NCI-H1436 treated with DMSO at 0.1 percent for 48 hours (cell line): ENCODE measurements at places on chromosomes 2 and 18.

DNA sequence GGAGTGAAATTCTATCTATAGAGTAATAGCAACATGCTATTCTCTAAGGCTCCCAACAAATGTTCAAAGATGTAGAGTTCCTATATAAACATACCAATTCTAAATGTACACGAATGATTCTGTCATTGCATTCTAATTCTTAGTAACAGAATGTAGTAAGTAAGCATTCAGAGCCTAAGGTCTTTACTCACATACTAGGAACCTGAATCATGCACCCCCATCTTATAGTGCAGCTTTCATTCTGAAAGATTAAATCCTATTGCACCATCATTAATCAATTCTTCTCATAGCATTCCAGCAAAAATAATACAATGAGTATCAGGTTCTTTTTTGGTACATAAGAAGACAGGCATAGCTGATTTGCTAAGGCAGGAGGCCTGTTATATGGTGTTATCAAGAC lies 230.0 kb downstream of the NCKAP5 start:
- DNase-seq: no peak

GRCh38 chr2:198517976-198518375 lies 713.6 kb downstream of the PLCL1 start:
- no peak for DNase-seq

DNA sequence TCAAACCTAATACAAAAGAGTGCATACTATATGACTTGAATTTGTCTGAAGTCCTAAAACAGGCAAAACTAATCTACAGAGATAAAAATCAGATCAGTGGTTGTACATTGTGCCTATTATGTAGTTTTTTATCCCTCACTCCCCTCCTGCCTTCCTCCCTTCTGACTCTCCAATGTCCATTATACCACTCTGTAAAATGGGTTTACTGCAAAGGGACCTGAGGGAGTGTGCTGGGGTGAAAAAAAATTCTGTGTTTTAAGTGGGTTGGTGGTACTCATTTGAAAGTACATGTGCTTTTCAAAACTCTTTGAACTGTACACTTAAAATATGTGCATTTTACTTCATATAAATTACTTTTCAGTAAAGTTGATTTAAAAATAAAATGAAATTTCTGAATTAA lies 89.0 kb upstream of the UBE2E3 start:
- no peak for DNase-seq

GRCh38 chr2:68969736-68970490 lies 4.5 kb upstream of the GKN1 start:
- DNase-seq: no peak

DNA sequence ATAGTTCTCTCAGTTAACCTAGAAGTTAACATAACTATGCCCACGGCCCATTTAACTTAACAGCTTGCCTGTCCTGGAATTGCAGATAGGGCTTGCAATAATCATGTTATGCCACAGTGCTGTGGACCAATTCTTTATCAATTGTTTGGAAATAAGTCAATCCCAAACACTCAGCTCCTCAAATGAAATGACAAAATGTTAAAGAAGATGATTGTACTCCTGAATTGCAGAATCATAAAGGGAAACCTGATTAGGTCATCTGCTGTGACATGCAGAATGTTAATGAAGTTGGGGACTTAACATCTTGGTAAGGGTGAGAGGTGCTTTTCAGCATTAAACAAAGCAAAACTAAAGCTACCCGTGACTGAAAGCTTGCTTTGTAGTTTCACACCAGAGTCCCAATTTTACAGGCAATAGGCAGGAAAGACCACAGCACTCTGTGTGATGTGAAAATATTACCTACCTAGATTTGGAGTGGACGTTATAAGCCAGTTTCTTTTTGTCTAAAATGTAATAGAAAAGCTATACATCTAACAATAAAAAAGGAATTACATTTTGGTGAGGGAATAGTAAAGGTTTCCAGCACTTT lies 364.0 kb downstream of the GPD2 start:
- DNase-seq: no peak

GRCh38 chr2:38648107-38648761 lies 17.7 kb upstream of the GALM start:
- no peak for DNase-seq

GRCh38 chr2:226064932-226065570 lies 665.5 kb downstream of the NYAP2 start:
- no peak for DNase-seq

- DNase-seq: no peak
These were observed 4.0 kb downstream of the MOCOS start for GRCh38 chr18:36191286-36191685.

DNA sequence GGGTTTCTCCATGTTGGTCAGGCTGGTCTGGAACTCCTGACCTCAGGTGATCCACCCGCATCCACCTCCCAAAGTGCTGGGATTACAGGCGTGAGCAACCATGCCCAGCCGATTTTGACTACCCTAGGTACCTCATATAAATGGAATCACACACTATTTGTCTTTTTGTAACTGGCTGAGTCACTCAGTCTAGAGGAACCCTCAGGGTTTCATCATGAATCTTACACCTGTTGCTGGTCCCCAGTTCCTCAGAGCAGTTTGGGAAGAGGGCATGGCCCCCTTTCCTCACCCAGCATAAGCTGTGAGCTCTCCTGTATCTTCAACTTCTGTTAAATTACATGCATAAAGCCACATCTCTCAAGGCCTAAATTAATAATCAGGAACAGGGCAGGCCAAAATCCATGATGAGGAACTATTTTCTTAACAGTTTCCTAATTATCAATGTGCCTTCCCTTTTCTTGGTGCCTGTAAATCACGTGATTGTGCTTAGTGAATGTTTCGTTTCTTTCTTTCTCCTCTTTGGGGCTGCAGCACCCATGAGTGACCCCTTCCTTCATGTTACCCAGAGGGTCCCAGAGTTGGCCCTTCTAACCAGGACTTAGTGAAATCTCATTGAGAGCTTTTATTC lies 20.9 kb downstream of the DYSF start:
- DNase-seq: no peak

DNA sequence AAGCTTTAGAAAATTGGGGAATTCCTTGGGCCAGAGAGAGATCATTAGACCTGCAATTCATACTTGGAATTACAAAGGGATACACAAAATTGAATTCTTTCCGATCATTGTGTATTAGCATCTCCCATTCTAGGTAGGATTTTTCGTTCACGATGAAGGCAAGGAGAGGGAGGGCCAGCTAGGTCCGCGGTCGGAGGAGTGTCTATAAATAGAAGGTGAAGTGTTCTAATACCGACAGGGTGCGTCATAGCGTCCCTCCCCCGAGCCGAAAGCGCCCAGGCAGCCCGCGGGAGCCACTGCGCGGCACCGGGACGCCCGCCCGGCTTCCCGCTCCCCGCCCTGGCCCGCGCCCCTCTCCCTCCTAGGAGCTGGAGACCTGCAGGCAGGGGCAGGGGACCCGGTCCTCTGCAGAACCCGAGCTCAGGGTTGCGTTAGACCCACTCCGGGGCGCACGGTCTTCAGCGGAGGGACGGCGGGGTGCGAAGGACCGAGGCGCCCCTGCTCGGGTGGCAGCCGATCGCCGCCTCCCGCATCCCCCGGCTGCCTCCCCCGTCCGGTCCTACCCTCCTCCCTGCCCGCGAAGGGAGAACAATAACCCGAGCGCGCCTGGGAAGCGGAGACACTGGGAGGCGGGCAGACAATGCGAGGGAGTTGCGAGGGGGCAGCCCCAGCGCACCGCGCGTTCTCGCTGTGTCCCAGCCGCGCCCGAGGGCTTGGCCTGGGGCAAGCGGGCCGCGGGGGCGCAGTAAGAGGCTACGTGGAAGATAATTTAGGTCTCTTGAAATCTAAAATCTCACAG lies 114.2 kb upstream of the SERTAD2 start:
- DNase-seq: no peak

DNA sequence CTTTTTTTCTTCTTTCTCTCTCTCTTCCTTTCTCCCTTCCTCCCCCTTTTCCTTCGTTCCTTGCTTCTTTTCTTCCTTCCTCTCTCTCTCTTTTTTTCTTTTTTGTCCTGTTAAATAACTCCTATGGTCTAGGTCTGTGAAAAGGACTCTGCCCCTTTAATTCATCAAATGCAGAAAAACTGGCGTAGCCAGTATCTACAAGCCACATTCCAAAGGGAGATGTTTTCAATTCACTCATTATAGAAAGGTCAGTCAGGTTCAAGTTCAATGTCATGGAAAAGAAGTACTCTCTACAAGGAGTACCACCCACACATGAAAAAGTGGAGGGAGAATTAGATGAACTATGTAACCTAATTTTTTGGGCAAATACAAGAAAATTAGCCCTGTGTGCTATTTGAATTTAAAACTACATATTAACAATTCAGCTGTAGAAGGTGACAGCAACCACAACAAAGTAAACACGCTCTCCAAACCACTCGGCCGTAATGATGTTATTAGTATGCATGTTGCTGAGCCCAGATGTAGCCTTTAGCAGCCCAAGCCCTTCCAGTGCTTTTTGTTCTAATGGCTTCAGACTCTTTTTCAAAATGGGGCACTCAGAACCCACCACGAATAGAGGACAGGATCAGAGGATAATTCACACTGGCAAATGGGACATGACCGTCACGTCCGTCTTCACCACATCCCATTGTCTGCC lies 735.4 kb upstream of the FANCL start:
- no peak for DNase-seq

- DNase-seq: no peak
These were observed 4.0 kb downstream of the PTGR3 start for GRCh38 chr18:75204732-75205513.

DNA sequence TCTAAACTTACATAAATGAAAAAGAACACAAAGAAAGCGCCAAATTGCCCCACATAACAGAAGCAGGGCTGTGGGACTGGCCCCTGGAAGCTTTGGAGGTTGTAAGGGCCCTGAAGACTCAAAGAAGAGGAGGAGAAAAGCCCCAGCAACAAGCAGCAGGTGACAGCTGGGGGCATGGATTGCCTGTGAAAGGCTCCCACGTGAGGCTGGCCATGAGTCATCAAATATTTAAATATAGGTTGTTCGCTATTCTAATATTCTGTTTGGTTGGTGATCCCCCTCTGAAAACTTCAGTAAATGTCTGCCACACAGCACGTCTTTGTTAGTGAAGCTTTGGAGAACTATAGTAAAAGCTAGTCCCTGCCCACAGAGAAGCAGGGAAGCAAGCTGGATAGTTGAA lies 132.4 kb downstream of the MREG start:
- no peak for DNase-seq

GRCh38 chr2:12714391-12715221 lies 2.1 kb upstream of the TRIB2 start:
- no peak for DNase-seq

GRCh38 chr18:49274188-49274714 lies 186.2 kb downstream of the DYM start:
- DNase-seq: no peak

DNA sequence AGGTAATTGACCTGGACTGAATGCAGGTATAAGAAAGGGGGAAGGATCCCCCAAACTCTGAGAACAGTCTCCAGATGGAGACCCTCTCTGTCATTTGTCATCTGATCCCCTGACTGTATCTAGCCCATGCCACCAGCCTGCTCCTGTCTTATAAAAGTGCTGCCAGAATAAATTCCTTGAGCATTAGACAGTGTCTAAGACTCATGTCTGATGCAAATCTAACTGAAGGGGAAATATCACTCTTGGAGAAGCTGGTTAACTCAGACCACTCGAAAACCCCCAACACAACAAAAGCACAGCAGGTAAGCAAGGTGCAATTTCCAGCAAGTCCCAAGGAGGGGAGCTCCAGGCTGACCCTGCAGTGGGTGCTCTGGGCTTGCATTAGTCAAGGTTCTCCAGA lies 40.9 kb upstream of the KDM3A start:
- no peak for DNase-seq

- DNase-seq: no peak
These were observed 145.9 kb downstream of the PIK3C3 start for GRCh38 chr18:42100911-42101310.

DNA sequence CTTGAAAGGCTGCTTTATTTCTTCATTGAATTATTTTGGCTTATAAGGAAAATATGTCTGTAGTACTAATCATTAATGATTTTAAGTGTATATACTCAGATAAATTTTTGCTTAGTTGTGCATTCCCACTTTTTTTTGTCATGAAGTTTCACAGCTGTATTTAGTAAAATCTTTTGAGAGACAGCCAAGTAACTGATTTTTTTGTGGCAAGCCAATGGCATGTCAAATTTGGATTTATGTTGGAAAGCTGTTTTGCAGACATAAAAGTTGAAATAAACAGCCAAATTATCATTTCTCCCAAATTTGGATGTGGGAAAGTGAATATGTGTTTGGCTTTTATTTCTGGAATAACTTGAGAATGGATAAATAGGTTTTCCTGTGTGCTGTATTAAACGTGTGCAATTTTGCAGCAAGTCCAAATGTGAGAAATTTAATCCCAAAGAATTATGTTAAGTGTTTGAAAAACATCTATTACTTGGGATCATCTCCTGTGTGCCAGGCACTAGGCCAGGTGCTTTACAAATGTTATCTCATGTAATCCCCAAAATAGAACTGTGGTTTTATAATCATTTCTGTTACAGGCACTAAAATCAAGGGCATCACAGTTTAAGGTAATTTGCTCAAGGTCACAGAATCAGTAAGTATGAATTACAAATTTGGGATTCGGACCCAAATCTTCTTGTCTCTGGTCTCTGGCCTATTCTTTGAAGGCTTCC lies 160.4 kb downstream of the PTPRM start:
- DNase-seq: no peak

DNA sequence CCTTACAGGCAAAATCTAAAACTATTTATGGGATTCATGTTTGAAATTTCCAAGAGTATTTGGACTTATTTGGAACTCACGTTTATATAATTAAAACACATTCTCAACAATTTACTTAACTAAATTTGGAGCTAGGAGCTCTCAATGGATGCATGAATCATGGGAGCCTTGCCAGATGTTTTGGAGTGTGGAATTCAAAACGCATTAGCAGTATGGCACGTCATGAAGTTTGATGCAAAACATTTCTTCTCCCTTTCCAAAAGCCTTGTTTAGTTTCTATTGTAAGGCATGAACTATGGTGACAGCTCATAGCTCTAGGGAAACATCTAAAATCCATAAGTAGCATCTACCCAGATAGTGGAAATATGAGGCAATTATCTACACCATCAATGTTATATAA lies 701.6 kb downstream of the SATB2 start:
- DNase-seq: no peak

DNA sequence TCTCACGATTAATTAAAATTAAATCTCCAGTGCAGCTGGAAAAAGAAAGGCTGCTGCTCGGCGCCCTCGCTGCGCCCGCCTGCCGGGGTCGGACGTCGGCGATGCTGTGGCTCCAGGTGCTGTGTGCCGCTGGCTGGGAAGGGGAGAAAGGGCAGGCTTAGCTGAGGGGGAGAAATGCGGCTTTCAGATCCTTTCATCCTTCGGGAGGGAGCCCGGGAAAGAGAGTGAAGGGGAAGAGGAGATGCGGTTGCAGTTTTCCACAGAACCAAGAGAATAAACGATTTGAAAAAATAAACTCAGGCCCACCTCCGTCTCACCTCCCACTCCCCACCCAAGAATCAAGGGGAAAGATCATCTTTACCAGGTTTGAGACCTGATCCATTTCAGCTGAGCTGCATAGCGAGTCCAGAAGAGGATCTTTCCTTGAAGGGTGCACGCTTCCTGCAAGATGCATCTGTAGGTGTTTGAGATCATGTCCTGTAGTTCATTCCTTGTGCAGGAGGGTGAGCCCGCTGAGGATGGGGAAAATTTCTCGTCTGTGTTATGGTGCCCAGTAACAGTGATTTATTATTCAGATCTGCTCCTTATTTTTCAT lies 495 bp downstream of the TMEM169 start:
- DNase-seq: no peak

GRCh38 chr2:63576546-63576945 lies 11.7 kb downstream of the WDPCP start:
- DNase-seq: no peak

- DNase-seq: no peak
These were observed 75.4 kb upstream of the GRB14 start for GRCh38 chr2:164696634-164697033.

GRCh38 chr2:181697571-181697970 lies 17.3 kb upstream of the NEUROD1 start:
- DNase-seq: no peak
